ENCODE measurements at places on chromosomes 3 and 15.

DNA sequence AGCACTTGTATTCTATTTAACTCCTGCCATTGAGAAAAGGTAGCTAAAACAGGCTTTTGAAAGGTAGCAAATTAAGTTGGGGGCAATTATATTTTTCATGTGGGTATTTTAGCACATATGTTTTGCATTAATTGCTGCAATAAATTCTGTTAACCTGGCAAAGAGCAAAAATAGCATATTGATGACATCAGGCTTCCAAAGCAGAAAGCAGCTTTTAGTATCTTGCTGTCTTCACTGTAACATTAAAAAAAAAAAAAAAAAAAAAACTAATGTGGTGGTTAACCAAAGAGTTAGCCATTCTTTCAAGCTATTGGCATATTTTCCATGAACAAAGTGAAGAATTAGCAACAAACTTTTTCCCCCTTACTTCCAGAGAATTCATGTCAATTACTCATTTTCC, 9.1 kb downstream of the EPHA3 start:
- DNase-seq, result no peak

GRCh38 chr3:151227807-151228665, 25.0 kb upstream of the GPR171 start:
- peak; percentile 53 for DNase-seq

DNA sequence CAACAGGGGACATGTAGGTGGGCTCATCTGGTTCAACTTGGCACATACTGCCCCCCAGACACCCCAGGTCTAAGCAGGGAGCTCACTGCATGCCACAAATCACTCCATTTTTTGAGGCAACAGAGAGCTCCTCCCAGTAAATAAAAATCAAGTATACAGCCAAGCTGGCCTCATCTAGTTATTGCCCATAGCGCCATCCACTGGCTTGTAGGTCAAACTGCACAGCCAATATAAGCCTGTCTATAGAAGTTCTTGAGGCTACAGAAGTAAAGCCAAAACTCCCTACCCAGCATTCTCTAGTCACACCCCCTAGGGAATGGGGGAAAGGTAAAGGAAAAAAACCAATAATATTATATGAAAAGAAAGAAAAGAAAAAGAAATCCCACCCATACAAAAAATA, 453.7 kb downstream of the ZNF385D start:
- no peak for DNase-seq

DNA sequence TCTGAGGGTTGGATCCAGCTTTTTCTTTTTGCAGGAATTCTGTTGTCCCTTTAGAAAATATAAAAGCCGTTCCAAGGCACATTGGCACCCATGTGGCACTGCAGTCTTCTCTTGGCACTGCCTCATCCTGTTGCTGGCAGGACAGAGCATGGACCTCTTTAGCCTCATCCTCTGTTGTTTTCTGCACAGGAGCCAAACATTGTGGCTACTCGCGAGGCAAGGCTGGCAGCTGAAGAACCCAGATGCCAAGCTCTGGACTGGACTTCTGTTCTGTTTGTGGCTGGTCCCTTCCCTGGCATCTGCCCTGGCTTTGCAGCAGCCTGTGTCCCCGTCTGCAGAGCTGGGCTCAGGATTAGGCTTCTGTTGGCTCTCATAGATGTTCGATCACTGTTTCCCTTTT, 224.7 kb upstream of the TBC1D5 start:
- no peak for DNase-seq

GRCh38 chr3:126083511-126083912, 412 bp downstream of the SLC41A3 start:
- DNase-seq, result no peak

DNA sequence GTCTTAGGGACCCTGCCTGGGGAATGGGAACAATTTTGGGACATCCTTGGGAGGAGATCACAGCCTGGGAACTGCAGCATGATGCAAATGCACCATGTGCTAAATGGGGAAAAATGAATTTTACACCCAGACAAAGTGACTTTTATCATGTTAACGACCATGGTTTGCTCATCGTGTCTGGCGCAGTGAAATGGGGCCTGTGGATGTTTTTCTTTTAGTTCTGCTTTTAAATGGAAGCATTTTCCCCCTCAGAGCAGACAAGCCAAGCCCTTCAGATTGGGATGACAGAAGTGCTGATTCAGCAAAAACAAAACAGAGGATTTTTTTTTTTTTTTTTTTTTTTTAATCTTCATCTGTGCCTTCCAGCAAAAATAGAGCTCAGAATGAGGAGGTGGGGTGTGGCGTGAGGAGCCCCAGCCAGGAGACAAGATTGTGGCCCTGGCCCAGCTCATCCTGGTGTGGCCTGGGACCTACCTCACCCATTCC, 14.3 kb upstream of the CACNA2D2 start:
- no peak for DNase-seq

DNA sequence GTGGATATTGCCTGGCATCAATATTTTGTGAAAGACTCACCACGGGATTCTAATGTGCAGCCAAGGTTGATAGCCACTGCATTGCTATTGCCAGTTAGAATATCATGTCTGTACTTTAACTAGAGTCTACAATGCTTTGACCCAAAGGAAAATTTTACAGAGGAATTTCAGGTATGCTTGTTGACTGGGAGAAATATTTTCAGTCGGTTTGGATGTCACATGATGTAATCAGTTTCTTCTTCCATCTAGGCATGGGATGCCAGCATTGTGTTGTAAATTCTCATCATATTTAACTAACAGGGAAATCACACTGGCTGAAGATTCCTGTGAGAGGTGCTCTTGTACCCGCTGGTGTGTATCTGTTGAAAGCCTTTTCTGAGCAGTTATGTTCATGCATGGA, 508.9 kb upstream of the ADAMTS9 start:
- DNase-seq, result no peak

DNA sequence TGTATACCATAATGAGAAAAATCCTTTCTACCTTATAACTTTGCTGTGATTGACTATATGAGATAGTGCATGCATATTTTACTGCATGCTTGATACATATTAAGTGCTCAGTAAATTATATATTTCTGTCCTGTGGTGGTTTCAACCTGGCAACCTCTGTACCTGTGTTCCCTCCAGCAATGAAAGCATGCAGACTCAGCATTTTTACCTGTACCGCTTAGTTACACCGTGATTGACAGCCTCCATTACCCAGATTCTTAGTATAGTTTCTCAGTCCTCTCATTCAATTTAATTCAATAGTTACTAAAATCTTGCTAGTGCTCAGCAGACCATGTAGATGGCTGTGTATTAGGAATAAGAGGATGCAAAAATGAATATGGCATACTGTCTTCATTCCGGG, 386.0 kb downstream of the EPHA6 start:
- no peak for DNase-seq

GRCh38 chr3:139994891-139995290, 59.9 kb downstream of the CLSTN2 start:
- no peak for DNase-seq

GRCh38 chr15:58241872-58242271, 103.7 kb downstream of the AQP9 start:
- no peak for DNase-seq

GRCh38 chr15:63979262-63979793, 67.0 kb downstream of the DAPK2 start:
- DNase-seq, result no peak

DNA sequence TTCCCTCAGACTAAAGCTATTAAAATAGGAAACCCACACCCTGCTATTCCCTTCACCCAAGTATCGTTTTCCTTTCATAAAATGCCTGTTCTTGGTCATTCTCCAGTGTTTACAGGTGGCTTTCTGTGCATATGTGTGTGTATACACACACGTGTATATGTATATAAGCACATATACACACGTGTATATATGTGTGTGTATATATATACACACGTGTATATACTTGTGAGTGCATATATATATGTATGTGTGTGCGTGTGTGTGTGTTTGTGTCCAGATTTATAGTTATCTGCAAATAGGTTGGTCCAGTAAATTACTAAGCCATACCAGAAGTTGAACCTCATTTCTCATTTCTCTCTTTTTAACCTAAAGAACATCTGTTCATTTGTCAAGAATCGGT, 15.7 kb upstream of the TEX9 start:
- no peak for DNase-seq

- peak; percentile 61 for DNase-seq
Observed at GRCh38 chr3:11096266-11097139, 57.8 kb upstream of the HRH1 start.

DNA sequence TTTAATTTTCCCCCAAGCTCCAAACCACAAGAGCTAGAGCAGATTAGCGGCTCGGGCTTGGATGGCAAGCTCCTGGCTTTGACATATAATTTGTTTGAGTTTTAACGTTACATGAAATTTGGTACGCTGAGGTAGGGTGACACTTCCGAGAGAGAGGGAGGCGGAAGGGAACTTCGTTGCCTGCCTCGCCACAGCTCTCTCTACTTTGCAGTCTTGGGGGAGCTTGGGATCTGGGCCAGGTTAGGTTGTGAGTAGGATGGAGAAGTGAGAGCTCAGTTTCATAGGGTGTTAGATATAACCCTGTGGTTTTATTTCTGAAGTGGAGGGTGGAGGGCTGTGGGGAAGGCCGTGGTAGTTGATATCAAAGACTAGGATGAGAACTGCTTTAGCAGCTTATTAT, 39.7 kb downstream of the LRTM1 start:
- no peak for DNase-seq

GRCh38 chr15:31387092-31387478, 60.5 kb downstream of the KLF13 start:
- DNase-seq, result no peak

- no peak for DNase-seq
Observed at GRCh38 chr15:72932472-72932871, 119.8 kb upstream of the NEO1 start.

DNA sequence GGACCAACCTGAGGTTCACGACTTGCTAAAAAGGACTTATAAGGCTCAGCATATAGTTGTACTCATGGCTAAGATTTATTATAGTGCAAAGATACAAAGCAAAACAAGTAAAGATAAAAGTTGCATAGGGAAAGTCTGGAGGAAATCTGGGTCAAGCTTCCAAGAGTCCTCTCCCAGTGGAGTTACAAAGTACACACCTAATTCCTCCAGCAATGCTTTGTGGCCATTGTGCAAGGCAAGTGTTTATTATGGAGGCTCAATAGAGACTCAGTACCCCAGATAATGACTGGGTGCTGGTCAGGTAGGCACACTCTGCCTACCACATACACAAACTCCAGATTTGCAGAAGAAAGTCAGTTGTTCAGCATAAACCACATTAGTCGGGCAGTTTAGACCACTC, 22.9 kb downstream of the LNP1 start:
- no peak for DNase-seq

GRCh38 chr15:86353213-86353612, 273.5 kb downstream of the AGBL1 start:
- DNase-seq, result no peak

Measured in heart right ventricle (tissue), 16 donors.